HS-5 (cell line): ENCODE measurements at places on chromosomes 13 and 19.

GRCh38 chr19:33722456-33723239 lies 74.0 kb upstream of the KCTD15 start:
- no peak for DNase-seq

DNA sequence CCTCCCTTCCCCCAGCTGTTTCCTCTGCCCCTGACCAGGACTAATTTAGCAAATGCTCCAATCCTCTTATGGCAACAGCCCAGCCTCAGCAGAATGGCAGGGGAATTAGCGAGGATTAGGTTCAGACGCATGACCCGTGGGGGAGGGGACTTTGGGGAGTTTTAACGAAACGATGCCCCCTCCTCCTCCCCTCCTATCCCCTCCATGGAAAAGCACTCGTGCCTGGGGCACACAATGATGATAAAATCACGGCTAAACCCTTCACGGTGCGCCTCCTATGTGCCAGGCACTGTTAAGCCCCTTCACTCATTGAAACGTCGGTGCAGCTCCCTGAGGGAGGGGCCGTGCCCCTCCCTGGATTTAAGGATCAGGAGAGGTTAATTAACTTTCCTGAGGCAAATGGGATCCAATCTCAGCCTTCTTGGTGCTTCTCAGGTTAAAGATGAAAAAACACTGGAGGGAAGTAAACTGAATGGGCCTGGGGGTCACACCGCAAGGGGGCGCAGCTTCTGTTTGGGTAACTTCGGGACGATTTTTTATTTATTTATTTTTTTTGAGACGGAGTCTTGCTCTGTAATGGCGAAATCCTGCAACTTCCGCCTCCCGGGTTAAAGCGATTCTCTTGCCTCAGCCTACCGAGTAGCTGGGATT lies 10.1 kb upstream of the TPRX2 start:
- DNase-seq: no peak

DNA sequence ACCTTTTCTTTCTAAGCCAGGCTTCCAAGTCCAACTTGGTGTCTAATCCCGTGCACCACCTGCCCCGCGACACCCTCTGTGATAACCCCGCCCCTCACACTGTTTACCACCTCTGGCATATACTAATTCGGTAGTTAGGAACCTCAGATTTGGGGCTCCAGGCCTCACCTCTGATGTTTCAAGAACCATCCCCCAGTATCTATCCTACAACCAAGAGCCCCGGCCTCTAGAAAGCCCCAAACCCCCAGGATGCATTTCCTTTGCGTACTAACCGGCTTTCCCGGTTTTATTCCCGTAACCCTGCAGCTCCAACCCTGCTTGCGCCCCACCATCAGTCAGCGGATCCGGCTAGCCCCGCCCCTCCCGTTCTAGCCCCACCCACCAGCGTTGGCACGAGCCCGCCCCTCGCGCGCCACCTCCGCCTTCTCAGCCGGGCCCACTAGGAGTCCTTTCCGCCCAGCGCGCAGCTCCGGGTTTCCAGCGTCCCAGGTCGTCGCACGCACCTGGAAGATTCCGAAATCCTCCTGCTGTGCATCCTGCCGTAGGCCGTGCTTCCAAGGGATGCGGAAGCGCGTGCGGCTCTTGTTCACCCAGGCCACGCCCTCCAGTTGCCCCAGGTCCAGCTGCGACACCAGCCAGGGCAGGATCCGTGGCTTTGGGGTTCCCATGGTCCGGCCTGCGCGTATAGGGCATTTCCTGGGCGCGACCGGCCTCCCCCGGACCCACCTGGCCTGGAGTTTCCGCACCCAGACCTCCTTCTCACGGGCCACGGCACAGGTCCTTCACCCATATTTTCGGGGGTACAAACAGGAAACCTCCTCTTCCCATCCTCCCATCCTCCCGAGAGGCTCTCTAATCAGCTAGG lies 1.3 kb downstream of the IRF3 start:
- no peak for DNase-seq

DNA sequence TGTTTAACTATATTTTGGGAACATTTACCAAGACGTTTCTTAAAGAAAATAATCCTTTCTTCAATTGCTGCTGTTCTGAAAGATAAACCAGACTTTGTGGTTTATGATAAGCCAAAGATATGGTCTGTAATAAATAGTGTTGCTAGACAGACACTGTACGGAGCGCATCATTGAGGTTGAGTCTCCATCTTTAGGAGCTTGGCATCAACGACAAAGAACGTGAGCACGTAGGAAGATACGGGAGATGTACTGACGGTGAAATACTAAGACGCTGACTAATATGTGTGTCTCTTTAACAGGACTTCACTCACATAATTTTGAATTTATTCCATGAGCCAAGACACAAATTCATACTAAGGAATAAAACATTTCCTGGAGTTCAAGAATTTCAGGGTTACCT lies 16.2 kb downstream of the TEX29 start:
- no peak for DNase-seq

DNA sequence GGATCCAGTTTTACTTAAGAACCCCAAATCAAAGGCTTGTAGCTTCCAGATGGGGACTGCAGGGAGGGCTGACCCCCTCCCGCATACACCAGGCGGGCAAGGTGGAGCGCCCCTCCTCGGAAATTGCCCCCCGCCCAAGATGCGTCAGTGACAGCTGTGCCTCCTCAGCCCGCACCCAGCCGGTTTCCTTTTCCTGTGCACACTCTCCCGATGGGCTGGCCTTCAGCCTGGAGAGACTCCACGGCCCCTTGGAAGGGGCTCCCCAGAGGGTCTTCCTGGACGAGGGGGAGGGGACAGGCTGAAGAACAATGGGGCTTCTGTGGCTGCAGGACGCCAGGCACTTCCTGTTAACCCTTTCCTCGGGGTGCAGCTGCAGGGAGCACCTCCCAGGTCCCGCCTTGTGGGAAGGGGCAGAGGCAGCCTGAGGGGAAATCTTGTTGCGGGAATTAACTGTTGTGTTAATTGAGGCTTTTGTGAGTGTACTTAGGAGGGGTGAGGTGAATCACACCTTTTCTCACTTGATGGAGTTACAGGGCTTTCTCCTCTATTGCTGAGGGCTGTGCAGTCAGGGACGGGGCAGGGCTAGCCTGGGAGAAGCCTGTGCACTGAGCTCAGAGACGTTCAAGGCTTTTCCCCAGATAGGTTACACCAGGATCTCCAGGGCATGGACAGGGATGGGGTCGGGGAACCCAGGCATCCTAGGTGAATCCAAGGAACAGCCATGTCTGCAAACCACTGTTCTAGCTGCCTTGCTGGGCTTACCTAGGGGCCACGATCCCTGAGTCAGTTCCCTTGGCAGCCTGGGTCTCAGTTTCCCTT lies 14.3 kb downstream of the IER2 start:
- no peak for DNase-seq

DNA sequence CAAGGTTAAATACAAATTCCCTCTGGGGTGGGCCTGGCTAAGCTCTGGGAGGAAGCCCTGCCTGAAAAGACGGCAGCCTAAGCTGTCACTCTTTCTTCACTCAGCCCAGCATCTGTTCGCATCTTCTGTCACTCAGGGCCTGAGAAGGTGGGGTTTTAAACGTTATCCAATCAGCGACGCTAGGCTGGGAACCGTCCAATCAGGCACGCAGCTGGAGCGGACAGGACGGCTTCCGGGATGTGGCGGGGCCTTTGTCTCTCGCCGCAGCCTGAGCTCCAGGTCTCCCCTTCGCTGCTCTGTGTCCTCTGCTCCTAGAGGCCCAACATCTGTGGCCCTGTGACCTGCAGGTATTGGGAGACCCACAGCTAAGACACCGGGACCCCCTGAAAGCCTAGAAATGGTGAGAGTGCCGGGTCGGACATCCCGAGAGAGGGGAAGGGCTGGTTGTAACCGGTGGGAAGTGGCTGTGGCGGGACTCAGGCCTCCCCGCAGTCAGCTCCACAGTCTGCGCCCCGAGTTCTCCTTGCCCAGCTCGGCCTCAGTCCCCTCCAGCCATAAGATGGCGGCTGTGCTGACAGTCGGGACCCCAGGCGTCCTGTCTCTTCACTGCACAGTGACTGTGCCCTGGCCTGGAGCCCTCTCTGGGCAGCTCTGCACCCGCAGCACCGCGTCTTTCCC lies at the start of gene ZNF431:
Gene ZNF431 (plus strand): TSS at position 254 of the 678 bp plus-strand sequence. CDS start 144 bp downstream, at position 398.
- peak; percentile 71 for DNase-seq

DNA sequence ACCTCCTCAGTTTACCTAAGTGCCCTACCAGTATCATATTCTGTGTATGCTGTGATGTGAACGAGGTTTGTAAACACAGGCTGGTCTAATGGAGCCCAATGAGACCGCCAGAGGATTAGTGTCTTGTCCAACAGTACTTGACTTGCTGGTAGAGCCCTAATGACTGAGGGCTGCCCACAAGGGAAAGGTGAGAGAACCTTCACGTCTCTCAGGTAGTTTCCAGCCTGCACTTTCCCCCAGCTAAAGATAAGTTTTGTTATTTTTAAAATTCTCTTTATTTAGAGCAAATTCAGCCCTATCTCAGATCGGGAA lies 498 bp upstream of the RBM26 start:
- DNase-seq: no peak
